GOT3 (cell line): ENCODE measurements at places on chromosomes 12 and 14.

DNA sequence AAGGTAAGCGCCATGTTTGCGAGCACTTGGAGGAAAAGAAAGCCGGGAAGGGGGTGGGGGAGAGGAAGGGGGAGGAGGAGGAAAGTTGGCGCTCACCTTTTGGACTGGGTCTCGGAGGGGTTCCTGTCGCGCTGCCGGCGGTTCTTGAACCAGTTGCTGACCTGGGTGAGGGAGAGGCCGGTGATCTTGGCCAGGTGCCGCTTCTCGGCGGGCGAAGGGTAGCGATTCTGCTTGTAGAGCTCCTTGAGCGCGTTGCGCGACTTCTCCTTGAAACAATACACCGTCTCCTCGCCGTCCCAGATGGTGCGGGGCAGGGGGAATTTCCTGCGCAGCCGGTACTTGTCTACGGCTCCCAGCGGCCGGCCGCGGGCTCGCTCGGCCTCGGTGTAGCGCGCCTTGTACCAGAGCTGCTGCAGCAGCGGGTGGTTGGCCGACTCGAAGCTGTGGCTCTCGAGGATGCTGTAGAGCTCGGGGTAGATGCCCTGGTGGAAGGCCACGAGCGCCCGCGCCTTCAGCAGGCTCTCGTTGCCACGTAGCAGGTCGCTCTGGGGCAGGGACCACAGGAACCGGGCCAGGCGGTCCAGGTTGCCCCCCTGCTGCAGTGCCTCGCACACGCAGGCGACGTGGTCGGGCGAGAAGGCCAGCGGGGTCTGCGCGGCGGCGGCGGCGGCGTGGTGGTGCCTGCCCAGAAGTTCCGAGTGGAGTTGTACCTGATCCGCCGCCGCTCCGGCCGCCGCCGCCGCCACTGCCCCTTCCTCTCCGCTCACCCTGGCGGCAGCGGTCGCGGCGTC lies 840 bp downstream of the SIX4 start:
- DNase-seq = no peak

GRCh38 chr12:127398016-127398710 lies 868.8 kb upstream of the TMEM132C start:
- no peak for DNase-seq

DNA sequence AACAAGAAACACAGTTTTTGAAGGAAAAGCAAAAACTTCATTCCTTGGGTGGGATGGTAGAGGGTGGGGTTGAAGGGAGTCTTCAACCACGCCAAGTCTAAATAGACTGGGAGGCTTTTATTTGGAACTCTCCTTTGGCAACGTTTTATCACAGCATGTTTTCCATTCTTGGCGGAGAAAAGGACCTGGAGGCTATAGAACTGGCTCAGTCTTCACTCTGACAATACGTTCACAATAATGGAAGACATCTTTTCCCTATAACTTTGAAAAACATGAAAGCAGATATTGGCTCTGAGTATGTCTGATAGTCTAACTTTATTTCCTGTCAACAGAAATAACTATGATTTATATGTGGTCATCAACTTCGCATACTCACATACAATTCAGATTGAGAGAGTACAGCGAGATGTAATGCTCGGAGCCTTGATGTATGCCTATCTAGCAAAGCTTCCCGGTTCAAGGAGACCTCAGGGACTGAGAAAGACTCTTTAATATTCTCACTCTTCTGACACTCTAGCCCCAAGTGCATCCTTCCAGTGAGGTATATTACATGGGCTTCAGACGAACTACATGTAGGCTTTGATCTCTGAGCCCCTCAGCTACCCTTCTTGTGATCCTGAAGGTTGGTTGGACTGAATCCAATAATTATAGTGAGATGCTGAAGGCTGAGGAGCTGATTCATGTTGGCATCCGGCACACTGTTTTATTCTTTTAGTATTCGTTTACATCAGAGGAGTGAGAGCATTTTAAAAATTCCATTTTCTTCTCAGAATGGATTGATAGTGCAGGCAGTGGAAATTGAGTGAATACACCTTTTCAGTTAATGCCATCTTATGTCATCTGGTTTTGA lies 14.0 kb downstream of the TMEM30B start:
- no peak for DNase-seq

DNA sequence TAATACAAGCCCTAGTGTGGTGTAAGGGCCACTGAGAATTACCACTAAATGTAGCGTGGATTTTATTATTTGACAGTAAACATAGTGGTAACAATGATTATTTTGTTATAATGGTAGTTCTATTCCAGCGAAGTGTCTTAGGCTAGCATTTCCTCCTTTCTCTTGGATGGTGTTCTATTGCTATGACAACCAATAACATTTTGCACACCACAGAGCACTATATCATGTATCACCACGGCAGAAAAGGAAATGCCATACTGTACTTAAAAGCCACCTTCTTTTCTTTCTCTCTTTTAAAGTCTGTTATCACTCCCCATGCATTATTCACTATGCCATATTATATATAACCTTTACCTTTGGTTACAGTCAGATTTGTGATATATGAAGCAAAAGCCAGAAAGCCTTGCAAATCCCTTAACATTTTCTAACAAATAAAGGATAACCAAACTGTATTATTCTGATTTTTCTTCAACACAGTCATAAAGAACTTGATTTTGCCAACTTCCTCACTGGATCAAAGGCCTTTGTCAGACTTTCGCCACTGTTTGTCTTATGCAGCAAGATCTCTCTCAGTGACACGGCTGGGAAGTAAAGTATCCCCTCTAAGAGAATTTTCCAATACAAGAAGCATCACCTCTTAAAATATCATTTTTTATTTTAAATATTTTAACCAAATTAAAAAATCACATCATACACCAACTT lies 195.8 kb downstream of the FOXN3 start:
- DNase-seq = no peak

GRCh38 chr14:103057028-103057371 lies 349 bp downstream of the CDC42BPB start:
- no peak for DNase-seq

DNA sequence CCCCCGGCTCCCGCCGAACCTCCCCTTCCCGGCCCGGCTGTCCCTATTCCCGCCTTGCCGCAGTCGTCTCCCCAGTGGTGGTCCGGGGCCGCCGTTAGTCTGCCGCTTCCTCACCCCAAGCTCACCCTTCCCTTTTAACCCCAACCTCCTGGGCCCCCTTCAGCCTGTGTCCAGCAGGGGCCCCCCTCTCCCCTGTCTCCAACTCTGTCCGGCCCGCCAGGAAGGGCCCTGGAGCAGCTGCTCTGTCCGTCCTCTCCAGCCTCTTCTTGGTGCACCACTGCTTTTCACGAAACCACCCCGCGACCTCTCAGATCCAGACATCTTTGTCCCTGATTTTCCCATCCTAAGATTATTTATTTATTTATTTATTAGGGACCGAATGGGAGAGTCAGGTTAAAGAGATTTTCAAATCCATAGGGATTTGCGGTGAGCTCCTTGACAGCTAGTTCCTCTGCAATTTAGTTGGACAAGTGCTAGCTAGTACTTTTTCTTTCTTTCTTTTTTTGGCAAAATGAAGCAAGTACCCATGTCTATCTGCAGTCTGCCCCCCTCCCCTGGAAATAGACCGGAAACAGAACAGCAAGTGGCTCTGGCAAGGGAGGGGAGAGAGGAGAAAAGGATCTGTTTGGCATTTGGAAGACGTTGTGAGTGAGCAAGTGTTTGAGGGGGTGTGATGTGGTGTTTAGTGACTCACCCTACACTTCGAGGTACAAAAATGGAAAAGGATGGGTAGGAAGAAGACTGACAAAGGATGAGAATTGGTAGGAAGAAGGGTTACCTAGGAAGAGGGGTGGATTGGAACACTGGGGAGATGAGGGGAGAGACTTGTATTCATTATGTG lies 632 bp downstream of the UBR7 start:
- DNase-seq = no peak

GRCh38 chr14:51284241-51284640 lies 44.2 kb downstream of the TMX1 start:
- DNase-seq = no peak
